ENCODE measurements at places on chromosomes 7 and 10. TPM values are rescaled to one million over a fixed set of nuclear protein-coding genes. Genes with fewer than 3 reads are reported as not detected.
A peak's percentile ranks its signal among the peaks of the same experiment; 100 is the strongest.

- DNase-seq = peak; percentile 7
Measured at GRCh38 chr7:30450240-30450982, 28.2 kb downstream of the NOD1 start.

DNA sequence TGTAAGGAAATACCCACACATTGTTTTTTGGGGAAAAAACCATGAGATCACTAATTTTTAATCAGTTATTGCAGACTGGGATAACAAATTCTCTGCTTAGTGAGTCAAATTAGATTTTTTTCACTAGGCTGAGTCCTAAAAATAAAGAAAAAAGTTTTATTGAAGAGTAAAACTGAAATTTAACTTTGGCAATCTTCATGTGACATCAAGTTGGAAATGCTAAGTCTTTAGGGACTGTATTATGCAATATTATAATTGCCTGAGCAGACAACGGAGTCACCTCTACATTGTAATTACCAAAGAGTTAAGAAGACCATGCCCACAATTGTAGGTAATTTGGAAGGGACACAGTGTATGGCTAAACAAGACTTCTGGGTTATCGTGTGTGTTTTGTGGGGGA lies 2.2 kb upstream of the CLEC5A start:
- DNase-seq = no peak

GRCh38 chr10:76463111-76463510 lies 1031.7 kb downstream of the LRMDA start:
- no peak for DNase-seq

DNA sequence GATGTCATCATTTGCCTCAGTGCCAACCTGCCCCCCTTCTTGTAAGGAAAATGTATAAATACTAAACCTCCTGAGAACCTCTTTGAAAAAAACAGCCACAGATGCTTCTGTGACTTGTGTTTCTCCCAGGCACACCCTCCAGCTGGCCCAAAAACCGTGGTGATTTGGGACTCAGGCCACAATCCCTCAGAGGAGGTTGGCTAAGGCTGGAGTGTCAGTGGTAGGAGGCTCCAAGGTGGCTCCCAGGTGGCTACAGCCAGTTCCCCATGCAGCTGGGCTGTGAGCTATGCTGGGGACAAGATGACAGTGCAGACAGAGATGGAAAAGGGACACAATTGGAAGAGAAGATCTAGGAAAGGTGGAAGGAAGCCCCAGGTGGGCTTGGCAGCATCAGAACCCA lies 104.7 kb downstream of the CPXM2 start:
- DNase-seq = no peak

DNA sequence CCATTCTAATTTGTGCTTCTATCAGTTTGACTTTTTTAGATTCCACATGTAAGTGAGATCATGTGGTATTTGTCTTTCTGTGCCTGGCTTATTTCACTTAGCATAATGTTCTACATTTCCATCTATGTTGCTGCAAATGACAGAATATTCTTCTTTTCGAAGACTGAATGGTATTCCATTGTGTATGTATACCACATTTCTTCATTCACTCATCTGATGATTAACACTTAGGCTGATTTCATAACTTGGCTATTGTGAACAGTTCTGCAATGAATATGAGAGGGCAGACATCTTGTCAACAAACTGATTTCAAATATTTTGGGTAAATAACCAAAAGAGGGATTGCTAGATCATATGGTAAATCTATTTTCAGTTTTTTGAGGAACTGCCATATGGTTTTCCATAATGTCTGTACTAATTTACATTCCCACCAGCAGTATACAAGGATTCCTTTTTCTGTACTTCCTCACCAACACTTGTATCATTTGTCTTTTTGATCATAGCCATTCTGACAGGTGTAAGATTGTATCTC lies 52.9 kb downstream of the ZNF22 start:
- DNase-seq = no peak

DNA sequence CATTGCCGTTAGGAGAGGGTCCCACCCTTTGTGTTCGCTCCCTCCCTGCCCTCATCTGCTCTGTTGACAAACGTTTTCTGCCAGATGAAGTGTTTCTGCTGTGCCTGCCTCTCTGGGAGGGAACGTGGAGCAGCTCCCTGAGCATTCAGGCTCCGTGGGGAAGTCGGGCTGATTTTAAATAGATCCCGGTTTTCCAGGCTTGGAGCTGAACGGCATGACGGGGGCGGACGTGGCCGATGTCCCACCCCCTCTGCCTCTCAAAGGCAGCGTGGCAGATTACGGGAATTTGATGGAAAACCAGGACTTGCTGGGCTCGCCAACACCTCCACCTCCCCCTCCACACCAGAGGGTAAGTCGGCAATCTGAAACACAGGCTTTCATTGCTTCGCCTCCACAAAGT lies 101.9 kb upstream of the NPS start:
- DNase-seq = no peak

DNA sequence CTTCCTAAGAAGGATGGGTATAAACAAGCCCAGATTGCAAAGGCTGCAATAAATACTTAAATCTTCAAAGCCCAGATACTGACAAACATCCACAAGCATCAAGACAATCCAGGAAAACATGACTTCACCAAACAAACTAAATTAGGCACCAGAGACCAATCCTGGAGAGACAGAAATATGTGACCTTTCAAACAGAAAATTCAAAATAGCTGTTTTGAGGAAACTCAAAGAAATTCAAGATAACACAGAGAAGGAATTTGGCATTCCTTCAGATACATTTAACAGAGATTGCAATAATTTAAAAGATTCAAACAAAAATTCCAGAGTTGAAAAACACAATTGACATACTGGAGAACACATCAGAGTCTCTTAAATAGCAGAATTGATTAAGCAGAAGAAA lies 23.0 kb downstream of the GSDME start:
- no peak for DNase-seq

DNA sequence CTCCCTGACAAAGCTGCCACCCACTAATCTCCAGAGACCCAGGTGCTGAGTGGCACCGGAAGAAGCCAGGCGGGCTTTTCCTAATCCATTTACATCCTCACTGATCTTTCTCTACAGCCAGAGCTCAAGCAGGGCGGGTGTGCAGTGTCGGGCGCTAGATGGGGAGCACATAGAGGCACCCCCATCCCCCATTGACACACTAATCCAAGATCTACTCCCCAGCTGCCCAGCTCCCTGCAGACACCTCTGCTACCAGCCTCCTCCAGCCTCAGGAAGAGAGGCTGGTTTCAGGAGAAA lies 22.2 kb downstream of the FRMPD2 start:
- DNase-seq = no peak

DNA sequence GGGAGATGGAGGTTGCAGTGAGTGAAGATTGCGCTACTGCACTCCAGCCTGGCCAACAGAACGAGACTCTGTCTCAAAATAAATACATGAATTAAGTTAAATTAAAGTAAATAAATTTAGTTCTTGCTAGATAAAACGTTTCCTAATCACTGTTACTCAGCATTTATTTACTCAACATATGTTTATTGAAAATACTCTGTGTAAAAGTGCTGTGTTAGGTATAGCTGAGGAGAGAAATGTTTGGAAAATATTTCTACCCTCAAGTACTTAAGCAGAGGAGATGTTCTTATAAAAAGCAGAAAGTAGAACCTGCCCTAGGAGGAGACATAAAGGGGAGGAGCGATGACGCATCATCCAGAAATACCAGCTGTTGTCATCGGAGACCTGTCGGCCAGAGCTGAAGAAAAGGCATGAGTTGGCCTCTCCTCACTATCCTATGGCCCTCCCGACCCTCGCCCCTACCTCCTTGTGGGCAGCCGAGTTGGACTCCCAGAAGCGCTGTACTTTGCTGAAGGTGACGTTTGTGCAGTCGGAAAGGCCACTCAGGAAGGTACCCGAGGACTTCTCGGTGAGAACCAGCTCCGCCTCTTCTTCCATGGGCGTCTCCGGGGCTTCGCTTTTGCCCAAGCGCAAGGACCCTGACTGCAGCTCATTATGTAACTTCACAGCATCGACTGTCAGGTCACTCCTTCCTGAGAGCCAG lies 1.1 kb downstream of the RRP12 start:
- DNase-seq = peak; percentile 76

DNA sequence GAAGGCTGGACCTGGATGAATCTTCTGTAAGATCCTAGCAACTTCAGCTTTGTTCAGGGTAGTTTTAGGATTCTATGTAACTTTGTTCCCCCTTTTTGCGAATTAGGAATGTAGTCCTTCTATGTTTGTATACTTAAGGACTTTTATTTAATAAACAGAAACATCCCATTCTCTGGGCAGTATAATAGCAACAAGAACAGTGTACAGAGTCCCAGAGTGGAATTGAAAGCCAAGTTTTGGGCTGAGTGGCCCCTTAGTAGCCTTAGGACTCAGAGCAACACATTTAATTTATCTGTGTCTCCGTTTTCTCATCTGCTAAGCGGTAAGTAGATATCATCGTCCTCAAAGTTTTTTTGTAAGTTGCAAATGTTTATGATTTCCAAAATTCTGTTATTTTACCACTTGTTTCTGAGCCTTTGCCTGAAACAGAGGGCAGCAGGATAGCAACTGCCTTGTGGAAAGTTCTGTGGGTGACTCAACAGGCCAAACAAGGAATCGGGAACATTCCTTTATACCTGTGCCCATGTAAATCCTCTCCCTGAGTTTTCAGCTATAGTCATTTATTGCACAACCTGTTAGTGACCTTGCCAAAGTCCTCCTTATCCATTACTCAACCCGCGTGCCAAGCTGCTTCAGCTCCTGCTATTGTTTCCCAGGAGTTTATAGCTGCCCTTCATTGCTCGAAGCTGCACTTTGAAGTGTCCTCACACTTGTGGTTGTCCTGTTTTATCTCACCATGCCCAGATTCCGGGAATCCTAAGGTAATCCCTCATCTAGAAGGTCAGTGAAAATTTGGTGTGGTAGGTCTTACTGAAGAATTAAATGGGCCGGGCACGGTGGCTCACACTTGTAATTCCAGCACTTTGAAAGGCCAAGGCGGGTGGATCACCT lies 199.1 kb upstream of the AHR start:
- peak; percentile 98 for DNase-seq

GRCh38 chr10:16992611-16993119 lies 136.9 kb downstream of the CUBN start:
- no peak for DNase-seq

DNA sequence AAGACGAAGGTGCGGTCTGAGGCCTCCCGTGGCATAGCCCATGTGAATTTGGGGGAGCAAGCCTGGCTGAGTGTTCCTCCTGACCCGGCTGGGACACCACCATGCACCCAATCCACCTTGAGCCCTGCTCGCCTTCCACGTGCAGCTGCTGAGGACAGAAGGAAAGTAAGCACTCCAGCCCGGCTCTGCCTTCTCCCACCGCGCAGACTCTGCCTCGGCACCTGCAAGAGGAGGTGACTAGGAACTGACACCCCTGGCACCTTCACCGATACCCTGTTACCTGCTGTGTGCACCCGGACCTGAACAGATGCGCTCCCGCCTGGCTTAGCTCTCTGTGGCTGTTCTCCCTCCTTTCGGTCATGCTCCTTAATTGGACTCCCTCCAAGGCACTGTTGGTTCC lies 57.0 kb upstream of the OPN4 start:
- DNase-seq = no peak

DNA sequence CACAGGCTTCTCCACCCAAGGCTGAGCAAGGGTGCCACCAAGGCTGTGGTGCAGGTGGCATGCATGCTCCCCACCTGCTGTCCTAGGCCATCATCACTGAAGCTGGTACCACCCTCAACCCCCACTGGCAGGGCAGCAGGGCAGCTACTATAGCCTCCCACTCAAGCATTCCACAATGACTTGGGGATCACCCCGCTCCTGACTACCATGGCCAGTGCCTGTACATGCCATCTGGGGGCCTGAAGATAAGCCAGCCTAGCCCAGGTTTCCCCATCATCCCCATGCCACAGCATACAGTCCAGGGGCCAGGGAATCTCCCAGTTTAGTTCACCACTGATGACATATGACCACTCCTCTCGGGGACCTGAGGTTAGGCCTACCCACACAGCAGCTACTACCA lies 510.9 kb upstream of the LRRTM3 start:
- DNase-seq = no peak

GRCh38 chr7:150417239-150417638 lies 33.2 kb upstream of the GIMAP8 start:
- no peak for DNase-seq

GRCh38 chr7:111011520-111011919 lies 79.4 kb upstream of the LRRN3 start:
- DNase-seq = no peak

SPDYE2 gene
- total RNA-seq = not detected

SFRP4 gene
- 0.27 TPM for total RNA-seq

RBP4 gene
- total RNA-seq = 0.37 TPM

EPDR1 gene
- 66.3 TPM for total RNA-seq

ANK3 gene
- 4.1 TPM for total RNA-seq

MRPS24 gene
- total RNA-seq = 260 TPM

DCLRE1A gene
- total RNA-seq = 10.4 TPM

PDIA4 gene
- 409 TPM for total RNA-seq

STEAP4 gene
- total RNA-seq = 0.02 TPM

GFRA1 gene
- 49.4 TPM for total RNA-seq

All from M059J (cell line).